Stimulated activated CD8-positive, alpha-beta memory T cell treated with anti-CD3 and anti-CD28 coated beads, Interleukin-2, amount 100 ng/mL, for 48 hours (primary cell): ENCODE measurements at places on chromosomes 4 and X.

DNA sequence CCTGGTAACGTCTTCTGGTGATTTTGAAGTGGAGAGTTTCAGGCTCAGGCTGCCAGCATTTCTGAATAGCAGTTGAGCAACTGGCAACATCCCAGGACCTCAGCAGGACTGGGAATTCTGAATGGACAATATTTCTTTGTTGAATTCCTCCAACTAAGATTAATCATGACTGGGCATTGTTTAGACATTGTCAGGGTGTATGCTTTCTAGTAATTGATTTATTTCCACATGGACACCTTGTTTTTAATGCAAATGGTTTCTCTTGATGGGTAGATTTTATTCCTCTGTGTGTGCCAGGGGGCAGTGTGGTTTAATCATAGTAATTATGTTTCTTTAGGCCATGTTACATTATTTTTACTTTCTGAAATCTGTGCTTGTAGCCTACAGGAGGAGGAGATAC lies 1004.7 kb upstream of the LCORL start:
- DNase-seq = no peak

DNA sequence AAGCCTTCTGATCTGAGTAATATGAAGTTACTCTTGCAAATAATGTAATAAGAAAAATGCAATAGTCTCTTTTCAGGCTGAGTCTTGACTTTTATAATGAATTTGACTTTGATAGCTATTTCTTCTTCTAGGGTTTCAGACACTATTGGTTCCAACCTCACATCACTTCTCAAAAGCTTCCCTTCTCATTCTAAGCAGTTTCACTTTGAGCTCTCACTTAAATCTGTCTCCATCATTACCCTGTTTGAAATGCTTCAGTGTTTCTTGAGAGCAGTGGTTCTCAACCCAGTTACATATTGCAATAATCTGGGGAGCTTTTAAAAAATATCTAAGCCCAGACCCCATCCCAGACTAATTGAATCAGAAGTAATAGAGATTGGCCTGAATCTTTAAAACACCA lies 40.5 kb upstream of the BMP2K start:
- DNase-seq = no peak

DNA sequence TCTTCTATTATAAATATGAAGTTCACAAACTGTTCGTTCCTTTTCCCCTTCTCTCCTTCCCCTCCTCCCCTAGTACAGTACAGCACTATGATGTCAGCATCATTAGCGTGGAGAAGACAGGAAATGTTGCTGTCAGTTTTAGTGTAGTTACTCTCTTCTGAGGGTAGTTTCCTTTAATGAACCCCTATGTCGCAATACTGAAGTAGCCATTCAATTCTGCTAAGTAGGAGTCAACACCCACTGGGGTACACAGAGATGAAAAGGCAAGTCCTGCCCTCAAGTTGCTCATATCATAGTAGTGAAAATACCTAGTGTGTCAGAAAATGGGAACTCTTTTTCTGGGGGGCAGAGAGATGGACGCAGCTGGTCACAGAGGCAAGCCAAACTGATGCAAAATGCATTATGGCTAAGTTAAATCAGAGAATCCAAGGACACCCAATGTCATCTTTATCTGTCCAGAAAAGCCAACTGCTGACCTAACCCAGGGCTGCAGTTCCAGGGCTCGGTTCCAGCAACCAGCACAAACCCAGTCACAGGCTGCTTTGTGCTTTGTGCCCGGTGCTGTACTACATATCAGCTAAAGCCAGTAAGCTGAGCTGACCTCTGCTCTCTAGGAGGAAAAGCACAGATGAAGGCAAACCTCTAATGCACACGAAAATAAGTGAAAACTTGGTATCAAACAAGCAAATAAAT lies 31.5 kb downstream of the GRIA3 start:
- DNase-seq = no peak

- DNase-seq = no peak
Observed at GRCh38 chr4:44725726-44726037, 674 bp downstream of the GNPDA2 start.

DNA sequence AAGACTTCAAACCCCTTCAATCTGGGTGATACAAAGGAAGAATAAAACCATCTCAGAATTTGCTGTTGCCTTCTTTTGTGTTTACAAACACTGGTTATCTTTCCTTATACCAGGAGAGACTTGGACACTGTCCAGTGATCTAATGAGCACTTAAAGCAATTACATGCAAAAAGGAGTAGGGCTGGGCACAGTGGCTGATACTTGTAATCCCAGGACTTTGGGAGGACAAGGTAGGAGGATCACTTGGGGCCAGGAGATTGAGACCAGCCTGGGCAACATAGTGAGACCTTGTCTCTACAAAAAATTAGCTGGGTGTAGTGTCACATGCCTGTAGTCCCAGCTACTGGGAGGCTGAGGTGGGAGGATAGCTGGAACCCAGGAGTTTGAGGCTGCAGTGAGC lies 95.7 kb upstream of the DRD5 start:
- no peak for DNase-seq

DNA sequence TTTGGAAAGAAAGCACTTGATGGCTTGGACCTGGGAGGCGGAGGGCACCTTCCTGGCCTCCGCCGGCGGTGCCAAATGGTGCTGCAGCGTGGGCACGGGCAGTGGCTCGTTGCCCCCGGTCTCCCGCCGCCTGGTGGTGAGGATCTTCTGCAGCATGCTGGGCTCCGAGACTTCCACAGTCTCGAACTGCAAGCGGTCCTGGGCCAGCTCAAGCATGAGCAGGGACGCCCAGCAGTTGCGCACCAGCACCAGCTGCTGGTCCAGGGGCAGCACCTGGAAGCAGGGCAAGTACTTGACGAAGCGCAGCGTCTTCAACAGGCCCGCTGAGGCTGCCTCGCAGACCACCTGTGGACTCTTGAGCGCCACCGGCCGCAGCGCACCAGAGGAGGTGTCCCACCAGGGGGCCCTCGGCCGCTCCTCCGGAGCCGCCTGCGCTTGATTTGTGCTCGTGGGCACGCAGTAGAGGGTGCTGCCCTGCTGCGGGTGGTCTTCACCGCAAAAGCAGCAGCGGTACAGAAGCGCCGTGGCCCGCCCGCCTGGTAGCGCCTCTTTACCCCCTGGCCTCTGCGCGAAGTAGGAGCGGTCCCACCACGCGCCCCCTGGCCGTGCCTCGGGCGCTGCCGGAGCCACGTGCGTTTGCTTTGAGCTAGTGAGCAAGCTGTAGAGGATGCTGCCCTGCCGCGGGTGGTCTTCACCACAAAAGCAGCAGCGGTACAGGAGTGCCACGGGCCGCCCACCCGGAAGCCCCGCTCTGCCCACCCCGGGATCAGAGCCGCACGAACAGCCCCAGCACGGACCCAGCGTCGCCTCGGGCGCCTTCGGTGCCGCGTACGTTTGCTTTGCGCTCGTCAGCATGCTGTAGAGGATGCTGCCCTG lies 689 bp downstream of the NR0B1 start:
- DNase-seq = no peak

DNA sequence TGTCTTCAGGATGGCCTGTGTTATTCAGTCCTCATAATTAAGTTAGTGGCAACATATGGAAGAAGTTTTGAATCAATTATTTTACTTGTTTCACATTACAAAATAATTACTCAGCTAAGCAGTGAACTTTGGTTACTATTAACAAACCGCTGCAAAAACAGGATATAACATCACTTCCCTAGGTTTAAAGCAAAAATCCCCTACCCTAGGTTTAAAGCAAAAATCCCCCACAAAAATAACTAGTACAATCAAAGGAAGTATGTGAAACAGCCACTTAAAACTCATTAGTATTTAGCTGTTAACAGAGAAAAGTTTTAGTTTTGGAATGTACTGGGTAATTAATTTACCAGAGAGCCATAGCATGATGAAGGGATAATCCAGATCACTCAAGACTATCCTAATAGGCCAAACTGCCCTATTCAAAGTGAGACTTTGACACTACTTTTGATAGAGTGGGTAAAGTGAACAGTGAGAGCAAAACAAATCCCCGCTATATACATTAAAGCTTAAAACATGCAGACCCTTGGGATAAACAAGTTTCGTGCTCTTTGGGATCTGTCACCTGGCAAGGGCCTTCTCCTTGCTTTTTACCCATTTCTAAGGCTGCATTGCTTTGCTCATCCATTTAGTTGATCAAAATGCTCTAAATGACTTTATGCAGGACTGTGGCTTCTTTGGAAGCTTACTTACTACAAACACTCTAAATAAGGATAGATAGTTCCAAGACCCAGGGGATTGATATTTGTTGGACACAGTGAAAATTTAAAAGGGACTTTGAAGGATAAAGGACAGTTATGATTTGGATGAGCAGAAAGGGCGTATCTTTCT lies 36.4 kb upstream of the GPR174 start:
- no peak for DNase-seq

- DNase-seq = no peak
Observed at GRCh38 chrX:16063921-16064320, 59.4 kb upstream of the GRPR start.

- no peak for DNase-seq
Observed at GRCh38 chr4:99013402-99013843, 17.9 kb downstream of the METAP1 start.

DNA sequence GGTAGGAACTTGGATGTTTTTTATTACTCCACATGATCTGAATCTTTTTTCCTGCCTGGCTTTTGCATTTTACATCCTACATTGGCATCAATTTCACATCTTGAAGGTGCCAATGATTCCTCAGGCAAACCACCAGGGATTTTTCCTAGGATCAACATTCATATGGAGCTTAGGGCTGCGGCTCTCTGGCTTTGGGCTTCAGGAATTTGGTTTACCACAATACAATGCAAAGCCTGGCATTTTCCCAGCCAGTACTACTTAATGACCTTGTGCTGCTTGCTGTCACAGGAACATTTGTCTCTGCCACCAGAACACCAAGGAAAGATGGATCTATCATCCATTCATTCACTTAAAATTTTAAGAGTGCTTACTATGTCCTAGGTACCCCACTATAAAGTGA lies 180.7 kb downstream of the PDGFC start:
- no peak for DNase-seq

GRCh38 chr4:175560604-175561003 lies 251.5 kb downstream of the GPM6A start:
- no peak for DNase-seq

- DNase-seq = no peak
Observed at GRCh38 chr4:6812766-6813165, 30.2 kb downstream of the KIAA0232 start.

DNA sequence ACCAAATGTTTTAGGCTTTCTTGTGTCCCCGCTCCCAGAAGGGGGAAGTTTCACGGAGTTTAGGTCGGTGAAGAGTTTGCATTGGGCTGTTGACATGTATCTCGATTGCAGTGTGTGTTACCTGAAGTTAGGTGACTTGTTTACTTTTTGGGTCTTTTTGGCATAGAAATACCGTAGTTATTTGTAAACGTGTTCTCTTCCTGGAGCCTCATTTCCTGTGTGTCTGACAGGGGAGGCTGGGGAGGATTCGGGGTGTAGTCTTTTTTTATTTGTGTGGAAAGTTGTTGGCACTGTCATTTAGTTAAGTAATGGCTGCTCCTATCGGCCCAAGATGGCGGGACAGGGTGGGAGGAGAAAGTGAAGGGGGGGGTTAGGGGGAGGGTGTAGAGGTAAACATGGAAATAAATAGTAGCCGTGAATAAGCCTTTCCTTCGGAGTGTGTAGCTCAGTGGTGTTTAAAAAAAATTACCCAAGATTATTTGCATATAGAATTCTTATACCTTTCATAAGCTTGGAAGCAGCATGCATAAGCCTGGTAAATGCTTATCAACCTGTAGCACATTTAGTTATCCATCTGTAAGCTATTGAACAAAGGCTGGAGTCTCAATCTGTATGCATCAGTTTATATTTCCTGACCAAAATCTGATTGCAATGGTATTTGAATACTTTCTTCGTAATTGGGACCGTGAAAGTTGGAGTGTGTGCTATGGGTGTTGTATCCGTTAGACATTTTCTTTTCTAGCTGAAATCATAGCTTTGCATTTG lies 1.6 kb downstream of the KDM6A start:
- DNase-seq = peak; percentile 27

GRCh38 chrX:15321447-15321846 lies 6.0 kb upstream of the ASB11 start:
- no peak for DNase-seq

DNA sequence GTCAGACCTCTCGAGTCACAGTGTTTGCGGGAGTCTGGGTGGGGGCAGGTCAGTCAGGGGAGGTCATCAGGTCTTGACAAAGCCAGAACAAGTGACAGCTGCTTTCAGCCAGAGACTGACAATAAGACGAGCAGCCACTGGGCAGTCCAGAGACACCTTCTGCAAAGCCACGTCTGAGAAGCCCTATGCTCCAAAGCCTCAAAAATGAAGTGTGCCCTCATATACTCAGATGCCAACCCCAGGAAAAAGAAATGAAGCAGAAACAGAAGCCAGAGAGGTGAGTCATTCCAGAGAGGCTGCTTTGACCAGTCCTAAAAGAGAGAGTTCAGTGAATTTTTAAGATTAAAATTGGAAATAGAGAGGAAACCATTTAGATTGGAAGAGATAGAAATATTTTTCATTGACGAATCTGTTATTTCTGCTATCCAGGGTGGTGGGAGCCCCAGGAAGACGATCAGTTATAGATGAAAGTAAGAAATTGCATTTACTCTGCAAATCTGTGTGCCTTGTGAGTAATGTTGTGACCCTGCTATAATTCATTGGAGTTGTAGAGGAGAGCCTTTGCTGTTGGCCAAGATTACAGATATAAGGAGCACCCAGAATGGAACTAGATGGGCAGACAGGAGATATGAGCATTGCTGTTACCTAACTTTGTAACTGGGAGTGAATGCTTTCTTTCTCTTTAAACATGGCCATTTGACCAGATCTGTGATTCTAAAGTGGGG lies 77.9 kb downstream of the LRRC66 start:
- DNase-seq = no peak
